ENCODE measurements at places on chromosomes 6 and 20. TPM values are rescaled to one million over a fixed set of nuclear protein-coding genes. Genes with fewer than 3 reads are reported as not detected.

DNA sequence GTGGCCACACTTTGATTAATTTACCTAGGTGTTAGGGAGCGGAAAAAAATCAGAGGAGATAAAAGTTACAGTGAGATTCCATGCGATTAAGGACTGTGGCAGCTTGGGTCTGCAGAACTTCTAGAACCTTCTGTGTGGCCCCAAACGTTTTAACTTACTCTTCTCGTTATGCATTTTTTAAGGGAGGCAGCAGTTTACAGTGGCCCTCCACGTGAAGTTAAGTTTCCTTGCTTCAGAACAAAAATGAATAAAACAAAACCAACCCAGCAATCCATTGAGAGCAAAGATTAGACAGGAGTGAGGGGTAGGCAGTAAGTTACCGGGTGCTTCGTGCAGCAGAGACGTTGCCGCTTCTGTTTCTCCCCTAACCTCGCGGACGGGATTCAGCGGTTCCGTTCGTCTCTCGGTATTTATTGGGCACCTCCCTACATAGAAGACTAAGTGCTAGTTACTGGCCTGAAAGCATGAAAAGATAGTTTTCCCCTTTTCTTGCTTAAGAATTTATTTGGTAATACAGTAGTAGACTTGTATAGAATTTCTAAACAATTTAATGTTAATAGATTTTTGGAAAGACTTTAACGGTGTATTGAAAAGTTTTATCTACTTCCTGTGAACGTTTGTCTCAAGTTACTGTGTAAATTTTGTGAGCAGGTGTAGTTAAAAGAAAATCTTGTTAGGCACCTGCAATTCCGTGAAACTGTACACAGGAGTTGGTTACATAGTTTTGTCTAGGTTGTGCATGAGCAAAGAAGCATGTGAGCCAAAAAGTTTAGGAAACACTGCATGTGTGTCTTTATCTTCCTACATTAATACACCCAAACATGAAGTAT, 1.1 kb downstream of the BAG2 start:
- DNase-seq = peak; percentile 66

DNA sequence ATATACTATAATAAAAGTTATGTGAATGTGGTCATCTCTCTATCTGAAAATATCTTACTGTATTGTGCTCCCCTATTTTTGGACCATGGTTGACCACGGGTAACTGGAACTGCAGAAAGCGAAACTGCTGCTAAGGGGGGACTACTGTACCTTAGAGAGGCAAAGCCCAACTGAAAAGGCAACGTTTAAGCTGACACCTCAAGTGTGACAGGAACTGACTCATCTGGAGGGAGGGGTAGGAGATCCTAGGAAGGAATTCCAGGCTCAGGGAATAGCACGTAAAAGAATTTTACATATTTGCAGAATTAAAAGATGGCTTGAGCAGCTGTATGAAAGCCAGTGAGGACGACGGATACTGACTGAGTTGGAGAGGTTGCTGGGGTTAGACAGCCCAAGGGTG, 34.8 kb downstream of the ELOVL2 start:
- no peak for DNase-seq

GRCh38 chr20:63863798-63864544, 1.1 kb upstream of the TPD52L2 start:
- peak; percentile 90 for DNase-seq

DNA sequence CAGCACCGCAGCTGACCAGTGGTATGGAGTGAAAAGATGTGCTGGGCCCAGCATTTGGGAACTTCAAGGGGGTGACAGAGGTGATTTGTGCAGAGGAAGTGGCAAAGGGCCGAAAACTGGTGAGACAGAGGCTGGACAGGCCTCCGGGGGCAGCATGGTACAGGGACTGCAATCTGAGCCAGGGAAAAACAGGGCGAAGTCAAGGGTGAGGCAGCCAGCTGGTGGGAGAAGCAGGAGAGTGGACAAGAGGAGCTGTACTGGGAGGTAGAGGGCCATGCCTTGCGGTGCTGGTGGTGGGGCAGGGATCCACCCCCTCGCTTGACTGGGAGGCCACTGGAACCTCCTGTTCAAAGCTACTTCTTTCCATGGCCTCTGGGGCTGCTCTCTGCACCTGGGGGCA, 7.3 kb upstream of the GFRA4 start:
- no peak for DNase-seq

Gene SLC17A3
- total RNA-seq = 0.76 TPM

Gene FKBP1C
- 0.67 TPM for total RNA-seq

Gene BPI
- total RNA-seq = not detected

Gene RIMS4
- not detected for total RNA-seq

All from activated CD8-positive, alpha-beta memory T cell treated with anti-CD3 and anti-CD28 coated beads, Interleukin-2, amount 10 ng/mL, durations not matched to agents 7 days and 5 days (primary cell).